ENCODE measurements at places on chromosomes 7 and 10.
A peak's percentile ranks its signal among the peaks of the same experiment; 100 is the strongest.

DNA sequence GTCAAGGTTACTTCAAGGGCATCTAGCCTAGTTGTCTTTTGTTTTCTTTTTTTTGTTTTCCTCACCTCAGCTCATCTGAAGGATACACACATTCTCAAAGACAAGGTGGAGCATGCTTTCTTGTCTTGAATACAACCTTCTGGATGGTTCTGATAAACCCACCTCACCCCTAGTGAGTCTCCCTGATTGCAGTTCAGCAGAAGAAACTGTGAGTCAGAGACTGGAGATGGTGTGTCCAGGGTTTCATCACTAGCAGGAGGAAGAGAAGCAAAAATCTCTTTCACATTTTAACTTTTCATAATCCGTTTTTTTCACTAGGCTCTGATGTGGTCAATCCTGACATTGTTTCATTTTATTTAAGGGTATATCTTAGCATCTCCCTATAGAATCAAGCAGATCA lies 143.0 kb upstream of the NRBF2 start:
- no peak for DNase-seq

- no peak for DNase-seq
Measured at GRCh38 chr7:43232366-43232765, 119.9 kb downstream of the HECW1 start.

DNA sequence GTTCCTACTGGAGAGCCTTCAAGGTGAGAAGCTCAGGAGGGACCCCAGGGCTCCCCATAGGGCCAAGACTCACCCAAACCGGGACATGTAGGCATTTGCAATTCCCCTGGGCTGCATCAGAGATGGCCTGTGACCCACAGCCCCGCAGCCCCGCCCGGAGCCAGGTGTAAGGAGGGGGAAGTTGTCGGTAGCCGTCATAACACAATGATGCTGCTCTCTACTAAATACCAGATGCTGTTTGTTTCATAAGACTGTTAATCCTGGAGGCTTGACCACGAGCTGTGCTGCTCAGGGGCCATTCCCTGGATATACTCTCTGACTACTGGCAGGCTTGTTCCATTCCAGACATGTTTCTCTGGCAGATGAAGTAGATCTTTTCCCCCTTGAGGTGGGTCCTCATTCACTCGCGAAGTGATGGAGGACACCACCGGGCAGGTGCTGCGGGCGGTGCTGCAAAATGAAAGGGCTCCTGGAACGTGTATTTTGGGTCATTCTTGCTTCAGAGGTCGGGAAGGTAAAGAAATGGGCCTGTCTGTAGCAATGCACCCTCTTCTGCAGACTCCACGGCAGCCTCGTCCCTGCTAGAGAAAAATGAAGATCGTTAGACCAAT lies 61.1 kb downstream of the MKI67 start:
- DNase-seq: no peak

DNA sequence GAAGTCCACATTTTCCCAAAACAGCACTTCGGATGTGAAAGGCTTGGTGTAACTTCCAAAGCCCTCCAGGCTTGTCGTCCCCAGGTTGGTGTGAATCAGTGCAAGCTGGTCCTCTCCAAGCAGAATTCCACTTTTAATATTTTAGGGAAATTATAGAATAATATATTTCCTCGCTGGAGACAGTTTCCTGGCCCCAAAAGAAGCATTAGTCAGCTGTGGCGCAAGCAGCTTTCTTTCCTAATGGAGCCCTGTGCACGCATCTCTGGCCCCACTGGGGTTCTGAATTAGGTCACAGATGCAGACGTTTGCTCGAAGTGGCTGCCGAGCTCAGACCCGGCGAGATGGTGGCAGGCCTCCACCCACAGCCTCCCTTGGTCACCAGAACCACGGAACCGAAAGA lies 33.3 kb upstream of the MNX1 start:
- peak; percentile 40 for DNase-seq

GRCh38 chr10:71600849-71601248 lies 118.7 kb downstream of the C10orf105 start:
- no peak for DNase-seq

DNA sequence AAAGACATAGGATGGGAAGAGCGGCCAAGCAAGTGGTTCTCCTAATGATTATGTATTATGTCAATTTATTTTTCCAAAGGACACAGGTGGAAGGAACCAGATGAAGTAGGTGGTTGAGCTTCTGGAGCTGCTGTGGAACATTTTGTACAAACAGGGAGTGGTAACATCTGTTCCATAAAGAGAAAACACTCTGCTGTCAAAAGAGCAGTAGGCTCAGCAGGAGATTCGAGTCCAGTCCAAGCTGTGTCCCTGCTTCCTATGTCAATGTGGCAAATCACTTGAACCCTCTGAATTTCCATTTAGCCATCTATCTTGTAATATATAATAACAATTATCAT lies 448.0 kb upstream of the ANKRD30A start:
- no peak for DNase-seq

DNA sequence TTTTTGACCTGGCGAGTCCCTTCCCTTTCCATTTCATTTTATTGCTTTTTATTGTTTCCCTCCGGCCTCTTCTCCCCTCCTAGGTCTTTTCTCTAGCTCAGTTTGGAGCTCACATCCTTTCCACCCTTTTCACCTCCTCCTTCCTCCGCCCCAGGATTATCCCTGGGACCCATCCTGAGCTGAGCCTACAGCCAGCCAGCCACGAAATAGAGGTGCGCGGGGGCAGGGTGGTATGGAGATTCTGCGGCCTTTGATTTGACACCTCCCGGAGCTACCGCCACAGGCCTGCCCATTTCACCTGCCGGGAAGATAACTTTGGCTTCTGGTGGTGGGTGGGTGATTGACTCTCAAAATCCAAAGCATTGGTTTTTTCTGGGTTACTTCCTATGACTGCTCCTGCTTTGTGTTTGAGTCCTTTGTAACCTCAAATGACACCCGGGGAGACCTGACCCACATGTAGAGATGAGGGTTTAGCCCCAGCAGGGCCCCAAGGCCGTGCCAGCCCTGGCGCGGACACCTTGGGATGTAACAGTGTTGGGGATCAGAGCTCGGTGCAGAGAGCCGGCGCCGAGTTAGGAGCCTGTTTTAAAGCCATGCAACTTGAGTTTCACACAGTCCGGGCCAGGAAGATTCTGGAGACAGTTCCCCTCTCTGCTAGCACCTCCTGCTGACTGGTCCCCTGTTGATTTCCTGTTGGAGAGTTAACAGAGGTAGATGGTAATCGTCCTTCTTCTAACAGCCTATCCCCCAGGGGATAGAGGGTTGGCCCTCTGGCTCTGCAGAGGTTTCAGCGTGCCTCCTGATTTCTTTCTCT lies 1.5 kb downstream of the DUSP5 start:
- DNase-seq: no peak
